ENCODE measurements at places on chromosomes 3 and 15.
A peak's percentile ranks its signal among the peaks of the same experiment; 100 is the strongest.

- no peak for DNase-seq
Measured at GRCh38 chr3:124976383-124976782, 41.8 kb upstream of the MUC13 start.

GRCh38 chr3:52839892-52840545 is 5.2 kb upstream of the MUSTN1 start:
- no peak for DNase-seq

DNA sequence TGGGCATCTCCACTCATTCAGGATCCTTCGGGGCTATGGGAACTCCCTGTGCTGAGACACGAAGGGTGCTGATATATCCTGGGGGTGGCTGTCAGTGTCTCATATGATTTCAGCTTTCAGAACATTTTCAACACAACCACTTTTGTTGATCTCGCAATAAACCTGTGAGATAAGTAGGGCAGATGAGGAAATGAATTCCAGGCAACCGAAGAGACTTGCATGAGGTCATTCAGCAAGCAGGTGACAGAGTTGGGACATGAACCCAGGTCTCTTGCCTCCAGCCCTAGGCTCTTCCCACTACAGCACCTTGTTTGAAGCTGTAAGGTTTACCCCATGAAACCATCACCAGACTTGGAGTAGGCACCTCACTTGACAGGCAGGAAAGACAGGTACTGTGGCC is 16.6 kb downstream of the DUOX1 start:
- no peak for DNase-seq

GRCh38 chr15:29430831-29431230 is 161.2 kb upstream of the NSMCE3 start:
- no peak for DNase-seq

DNA sequence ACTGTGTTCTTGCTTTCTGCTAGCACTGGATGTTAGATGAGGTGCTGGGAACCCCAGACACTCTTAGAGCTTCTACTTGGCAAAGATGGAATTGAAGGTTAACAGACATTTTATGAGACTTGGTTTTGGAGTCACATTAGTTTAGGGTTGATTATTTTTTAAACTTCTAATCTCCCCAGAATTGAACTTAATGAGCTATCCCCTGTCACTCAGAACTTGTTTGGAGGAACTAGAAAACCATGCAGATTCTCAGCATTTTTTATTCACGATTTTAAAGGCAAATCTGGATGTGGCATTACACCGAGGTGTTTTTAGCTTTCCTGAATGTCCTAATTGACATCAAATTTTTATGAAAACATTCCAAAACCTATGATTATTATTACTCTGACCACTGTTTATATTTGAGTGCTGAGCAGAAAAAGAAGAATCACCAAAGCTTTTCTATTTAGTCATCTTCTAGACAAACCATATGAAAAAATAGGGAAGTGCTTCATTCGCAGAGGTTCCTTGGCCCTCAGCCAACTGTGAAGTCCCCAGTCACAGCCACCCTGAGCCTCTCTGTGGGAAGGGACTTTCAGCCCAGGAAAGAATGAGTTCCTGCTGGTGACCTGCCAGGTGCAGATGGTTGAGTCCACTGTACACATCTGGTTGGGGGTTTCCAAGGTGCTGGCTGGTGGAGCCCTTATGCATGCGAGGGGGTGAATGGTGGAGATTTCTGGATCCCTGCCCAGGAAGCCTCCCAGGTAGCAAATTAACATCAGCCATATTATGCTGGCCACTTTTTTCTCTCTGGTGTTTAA is 196.0 kb upstream of the TOPAZ1 start:
- DNase-seq: no peak

GRCh38 chr15:70494852-70495571 is 268.3 kb downstream of the UACA start:
- no peak for DNase-seq

DNA sequence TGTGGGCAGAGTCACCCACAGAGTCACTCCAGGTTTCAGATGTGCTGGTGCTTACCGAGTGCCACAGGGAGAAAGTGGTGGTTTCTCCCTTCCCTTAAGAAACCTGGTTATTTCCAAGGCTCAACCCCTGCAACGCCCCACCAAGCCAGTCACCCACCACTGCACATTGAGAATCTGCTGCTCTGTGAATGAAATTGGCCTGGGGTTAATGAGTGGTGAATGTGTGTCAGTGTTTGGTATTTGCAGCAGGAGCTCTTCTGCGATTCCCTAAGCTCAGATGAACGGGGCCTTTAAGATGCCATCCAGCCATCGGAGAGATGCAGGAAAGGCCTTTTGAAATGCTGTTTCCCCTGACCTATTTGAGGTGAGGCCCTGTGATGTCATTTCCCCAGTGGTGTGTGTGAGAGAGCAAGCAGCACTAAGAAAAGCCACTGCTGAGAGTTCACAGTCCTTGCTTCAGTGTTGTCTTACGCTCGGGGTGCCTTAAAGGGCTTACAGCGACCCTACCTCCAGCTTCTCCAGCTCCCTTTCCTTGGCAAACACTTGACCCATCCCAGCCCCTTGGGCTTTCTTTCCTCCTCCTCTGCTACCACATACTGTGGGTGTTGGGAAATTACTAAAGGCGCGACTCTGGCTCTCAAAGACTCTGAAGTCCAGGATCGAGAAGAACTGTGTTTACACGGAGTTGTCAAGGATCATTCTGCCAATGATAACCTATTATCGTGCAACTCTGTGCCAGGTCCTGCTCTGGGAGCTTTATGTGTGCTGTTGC is 68.9 kb downstream of the SMAD3 start:
- no peak for DNase-seq

DNA sequence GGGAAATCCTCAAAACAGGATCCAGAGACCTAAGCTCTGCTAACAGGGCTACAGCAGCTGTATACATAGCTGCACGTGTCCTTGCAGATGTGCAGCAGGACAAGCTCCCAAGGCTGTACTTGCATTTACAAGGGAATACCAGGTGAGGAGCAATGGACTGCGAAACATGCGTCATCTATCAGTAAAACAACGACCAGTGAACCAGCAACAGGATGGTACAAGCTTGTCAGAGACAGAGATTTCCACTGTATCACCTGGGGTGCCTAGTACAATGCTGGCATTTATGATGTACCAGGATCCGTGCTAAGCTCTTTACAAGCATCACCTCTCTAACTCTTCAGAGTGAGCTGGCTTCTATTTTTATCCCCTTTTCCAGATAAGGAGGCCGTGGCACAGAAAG is 227.3 kb downstream of the FOXP1 start:
- DNase-seq: no peak

- DNase-seq: no peak
Measured at GRCh38 chr3:22569570-22569969, 633.6 kb upstream of the UBE2E2 start.

GRCh38 chr3:132659000-132659364 is 627 bp downstream of the ACAD11 start:
- DNase-seq: no peak

DNA sequence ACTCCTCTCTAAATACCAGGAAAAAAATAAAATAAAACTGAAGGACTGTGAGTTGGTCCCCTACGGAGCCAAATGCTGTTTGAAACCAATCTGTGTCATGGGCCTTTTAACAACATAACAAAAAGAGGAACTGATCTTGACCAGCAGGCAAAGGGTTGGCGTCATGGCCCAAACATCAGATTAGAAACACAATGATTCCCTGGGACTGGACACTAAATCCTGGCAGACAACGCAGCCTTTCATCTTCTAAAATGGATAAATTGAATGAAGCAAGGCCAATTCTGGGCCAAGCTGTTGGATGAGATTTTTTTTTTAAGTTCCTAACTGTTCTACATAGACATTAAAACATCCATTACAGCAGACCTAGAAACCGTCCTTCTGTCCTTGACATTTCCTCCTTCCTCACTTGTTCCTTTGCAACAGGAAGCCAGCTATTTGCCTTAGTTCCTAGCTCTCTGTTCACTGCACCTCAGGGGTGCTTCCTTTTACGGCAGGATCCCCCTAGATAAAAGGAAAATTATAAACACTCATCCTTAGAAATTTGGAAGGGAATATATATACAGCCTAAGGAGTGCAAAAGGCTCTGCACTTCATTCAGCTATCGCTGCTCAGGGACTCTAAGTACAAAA is 21.6 kb upstream of the TAFA4 start:
- no peak for DNase-seq

- DNase-seq: no peak
Measured at GRCh38 chr15:69996321-69997160, 101.2 kb downstream of the TLE3 start.

DNA sequence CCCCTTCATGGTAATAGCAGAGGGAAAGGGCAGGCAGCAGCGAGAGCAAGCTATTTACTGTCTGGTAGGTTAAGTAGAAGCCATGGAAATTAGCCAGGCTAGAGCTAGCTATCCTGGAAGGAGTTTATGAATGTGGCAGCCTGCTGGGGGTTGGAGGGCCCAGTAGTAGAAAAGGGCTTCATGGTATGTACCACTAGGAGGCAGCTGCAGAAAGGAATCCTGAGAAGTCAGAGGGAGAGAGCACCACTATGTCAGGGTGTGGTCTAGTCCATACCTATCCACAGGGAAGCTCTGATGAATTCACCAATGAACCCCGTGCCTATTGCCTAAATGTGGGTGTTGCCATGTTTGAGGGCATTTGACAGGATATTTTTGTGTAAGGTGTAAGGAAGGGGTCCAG is 55.0 kb downstream of the PLAAT1 start:
- DNase-seq: no peak

DNA sequence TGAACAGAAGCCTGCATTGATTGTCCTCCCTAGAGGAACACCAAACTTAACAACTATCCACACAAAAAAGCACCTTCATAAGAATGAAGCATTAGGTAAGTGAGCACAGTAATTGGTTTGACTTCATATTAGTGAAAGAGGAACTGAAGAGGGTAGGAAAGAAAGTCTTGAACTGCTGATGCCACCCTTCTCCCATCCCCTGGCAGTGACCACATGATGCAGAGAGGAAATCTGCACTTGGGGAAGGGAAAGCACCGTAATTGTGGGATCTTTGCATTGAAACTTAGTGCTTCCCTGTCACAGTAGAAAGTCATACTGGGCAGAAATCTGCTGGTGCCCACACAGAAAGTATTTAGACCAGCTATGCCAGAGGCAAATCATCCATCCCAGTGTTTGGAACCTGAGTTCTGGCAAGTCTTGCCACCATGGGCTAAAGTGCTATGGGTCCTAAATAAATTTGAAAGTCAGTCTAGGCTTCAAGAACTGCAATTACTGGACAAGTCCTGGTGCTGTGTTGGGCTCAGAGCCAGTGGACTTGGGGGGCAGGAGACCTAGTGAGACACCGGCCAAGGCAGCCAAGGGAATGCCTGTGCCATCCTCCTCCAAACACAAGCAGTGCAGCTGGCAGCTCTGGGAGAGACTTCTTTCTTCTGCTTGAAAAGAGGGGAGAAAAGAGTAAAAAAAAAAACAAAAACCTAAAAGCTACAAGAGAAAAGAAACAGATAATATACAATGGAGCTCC is 63.6 kb downstream of the SLC15A2 start:
- no peak for DNase-seq

- DNase-seq: no peak
Measured at GRCh38 chr15:26631894-26632293, 141.0 kb downstream of the GABRB3 start.

DNA sequence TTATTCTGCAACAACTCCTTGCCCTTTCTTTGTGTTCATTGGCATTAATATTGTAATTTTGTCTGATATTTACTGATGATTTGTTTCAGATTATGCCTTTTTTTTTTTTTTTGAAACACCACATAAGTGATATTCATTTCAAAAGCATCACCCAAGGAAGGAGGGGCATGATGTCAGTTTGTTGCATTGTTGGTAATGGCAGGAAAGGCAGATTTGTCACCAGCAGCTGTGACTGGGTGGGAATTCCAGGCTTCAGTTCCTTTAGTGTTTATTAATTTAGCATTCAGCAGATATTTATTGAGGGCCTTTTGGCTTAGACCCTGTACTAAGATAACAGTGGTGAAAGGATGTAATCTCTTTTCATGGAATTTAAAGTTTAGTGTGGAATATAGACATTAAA is 19.5 kb downstream of the SENP2 start:
- no peak for DNase-seq

DNA sequence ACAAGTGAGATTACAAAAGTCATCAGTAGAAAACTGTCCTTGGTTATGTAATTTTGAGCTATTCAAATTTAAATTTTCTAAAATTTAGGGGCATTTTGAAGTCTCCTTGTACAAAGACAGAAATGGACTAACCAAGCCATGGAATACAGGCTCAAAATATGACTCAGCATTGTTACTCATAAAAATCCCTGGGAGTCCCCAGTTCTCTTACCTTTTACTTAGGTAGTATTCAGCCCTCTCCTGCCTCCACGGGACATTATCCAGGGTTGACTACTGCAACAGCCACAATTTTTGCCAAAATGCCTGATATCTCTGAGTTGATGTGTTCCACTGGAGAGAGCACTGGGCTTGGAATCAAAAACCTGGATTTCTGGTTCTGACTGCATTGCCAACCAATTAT is 25.0 kb downstream of the CLDN18 start:
- DNase-seq: no peak

GRCh38 chr3:187809612-187809991 is 64.3 kb upstream of the BCL6 start:
- no peak for DNase-seq

DNA sequence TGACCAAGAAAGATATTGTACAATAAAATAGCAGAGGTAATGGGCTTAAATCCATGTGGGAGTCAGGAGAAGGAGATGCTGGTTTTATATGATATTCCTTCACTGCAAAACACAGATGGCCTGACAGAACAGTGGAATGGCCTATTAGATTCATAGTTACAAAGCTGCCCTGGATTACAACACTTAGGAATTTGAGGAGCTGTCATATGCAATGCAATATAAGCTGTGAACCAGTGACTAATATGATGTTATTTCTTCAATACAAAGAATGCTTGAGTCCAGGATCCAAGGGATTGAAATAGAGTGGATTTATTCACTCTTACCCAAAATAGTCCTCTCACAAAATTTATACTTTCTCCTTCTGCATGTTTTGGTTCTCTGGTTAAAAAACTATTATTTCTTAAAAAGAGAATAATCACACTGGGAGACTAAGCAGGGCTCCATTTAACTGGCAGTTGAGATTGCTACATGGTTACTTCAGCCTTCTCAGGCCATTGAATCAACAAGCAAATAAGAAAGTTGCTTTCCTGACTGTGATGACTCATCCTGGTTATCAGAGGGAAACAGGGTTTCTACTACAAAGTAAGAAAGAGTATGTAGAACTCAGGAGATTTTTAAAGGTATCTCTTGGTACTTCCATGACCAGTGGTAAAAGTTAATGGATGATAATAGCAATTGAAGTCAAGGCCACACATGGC is 79.8 kb upstream of the ZPLD1 start:
- no peak for DNase-seq

- DNase-seq: no peak
Measured at GRCh38 chr15:77546050-77546501, 86.6 kb downstream of the LINGO1 start.

- no peak for DNase-seq
Measured at GRCh38 chr15:99571299-99571698, 5.5 kb downstream of the MEF2A start.

- peak; percentile 33 for DNase-seq
Measured at GRCh38 chr3:141076797-141077571, 25.8 kb downstream of the SPSB4 start.

- no peak for DNase-seq
Measured at GRCh38 chr3:12662593-12663400, 1.1 kb downstream of the RAF1 start.
